ENCODE measurements at places on chromosomes 3 and 15.

- no peak for DNase-seq
Observed at GRCh38 chr15:57054204-57054750, 135.8 kb downstream of the TCF12 start.

- no peak for DNase-seq
Observed at GRCh38 chr3:98626151-98626550, 32.7 kb upstream of the CPOX start.

DNA sequence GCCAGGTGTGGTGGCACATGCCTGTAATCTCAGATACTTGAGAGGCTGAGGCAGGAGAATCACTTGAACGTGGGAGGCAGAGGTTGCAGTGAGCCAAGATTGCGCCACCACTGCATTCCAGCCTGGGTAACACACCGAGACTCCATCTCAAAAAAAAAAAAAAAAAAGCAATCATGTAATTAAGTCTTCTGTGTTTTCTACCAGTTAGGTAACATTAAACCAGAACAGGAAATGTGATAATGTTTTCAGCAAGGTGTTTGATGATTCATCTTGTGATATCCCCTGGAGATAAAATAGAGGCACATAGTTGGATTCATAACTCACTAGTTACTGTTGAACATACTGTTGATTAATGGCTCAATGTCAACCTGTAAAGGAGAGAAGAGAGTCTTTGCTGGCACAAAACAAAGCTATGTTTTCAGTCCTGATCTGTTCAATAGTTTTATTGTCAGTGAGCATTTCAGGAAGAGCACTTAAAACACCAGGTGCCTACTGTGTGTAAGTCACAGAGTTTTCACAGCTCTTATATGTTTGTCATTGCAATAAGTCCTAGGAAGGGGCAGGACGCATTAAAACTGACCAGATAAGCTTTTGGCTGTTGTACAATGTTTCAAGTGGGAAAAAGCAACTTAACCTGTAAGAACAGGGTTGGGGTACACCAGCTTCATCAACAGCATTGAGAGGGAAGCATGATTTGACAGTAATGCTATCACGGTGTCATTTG, 19.5 kb downstream of the DNAJB11 start:
- DNase-seq, result no peak

DNA sequence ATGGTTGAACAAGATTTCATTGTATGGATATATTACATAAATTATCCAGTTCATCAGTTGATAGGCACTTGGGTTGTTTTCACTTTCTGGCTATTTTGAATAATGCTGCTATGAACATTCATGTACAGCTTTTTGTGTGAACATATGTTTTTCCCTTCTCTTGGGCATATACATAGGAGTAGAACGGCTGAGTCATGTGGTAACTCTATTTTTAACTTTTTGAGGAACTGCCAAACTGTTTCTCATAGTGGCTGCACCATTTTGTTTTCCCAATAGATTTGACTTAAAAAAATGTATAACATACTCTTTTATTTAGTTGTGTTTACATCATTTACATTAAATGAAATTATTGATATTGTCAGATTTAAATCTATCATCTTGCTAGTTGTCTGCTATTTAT, 28.8 kb upstream of the RFX7 start:
- DNase-seq, result no peak

DNA sequence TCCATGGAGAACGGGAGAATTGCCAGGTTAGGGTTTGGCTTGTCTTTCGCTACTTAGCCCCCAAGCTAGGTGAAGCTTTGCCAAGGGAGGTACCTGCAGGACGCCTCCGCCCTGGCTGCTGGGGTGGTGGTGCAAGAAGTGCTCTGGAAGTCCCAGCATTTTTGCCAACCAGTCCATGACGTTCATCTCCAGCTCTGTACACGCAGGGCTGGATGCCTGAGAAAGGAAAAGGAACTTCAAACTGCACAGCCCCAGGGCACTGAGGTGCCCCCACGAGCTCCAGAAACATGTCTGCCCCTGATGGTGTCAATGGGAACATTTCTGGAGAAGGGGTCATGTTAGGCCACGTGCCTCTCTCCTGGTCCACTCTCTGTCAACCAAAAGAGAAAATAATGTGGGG, 8.2 kb downstream of the HDC start:
- no peak for DNase-seq

Data from stimulated activated CD8-positive, alpha-beta memory T cell treated with anti-CD3 and anti-CD28 coated beads, Interleukin-15, amount 100 ng/mL, for 1 hour (primary cell).